ENCODE measurements at places on chromosomes 6 and 20. TPM values are rescaled to one million over a fixed set of nuclear protein-coding genes. Genes with fewer than 3 reads are reported as not detected.

Gene FOXP4
- total RNA-seq, result 4.5 TPM

Gene HDAC2
- 59.9 TPM for total RNA-seq

Gene OPRM1
- total RNA-seq, result not detected

Gene PRL
- not detected for total RNA-seq

Gene FBXL4
- total RNA-seq, result 10.6 TPM

Gene POM121L2
- total RNA-seq, result not detected

Gene FAM217A
- total RNA-seq, result not detected

Gene ANKRD66
- not detected for total RNA-seq

Gene CRIP3
- not detected for total RNA-seq

Gene SMOC2
- 0.32 TPM for total RNA-seq

Gene MAD2L1BP
- 20.7 TPM for total RNA-seq

Gene VWA7
- total RNA-seq, result under 0.01 TPM

Gene SNHG17
- 8.6 TPM for total RNA-seq

Gene GHRH
- not detected for total RNA-seq

Gene HLA-DPA1
- 0.97 TPM for total RNA-seq

Gene ACSS1
- total RNA-seq, result 3.5 TPM

Gene ENPP5
- total RNA-seq, result 0.43 TPM

Gene AAR2
- 27.7 TPM for total RNA-seq

Gene PLN
- 5.2 TPM for total RNA-seq

Gene KCNS1
- 1.3 TPM for total RNA-seq

Data from fibroblast of villous mesenchyme (primary cell).